Activated CD4-positive, alpha-beta T cell treated with anti-CD3 and anti-CD28 coated beads for 36 hours (primary cell): ENCODE measurements at places on chromosomes 4 and X. TPM values are rescaled to one million over a fixed set of nuclear protein-coding genes. Genes with fewer than 3 reads are reported as not detected.

CXorf38 gene
- 15.8 TPM for total RNA-seq

CHRNA9 gene
- not detected for total RNA-seq

PGAM4 gene
- 0.55 TPM for total RNA-seq

FAM9B gene
- not detected for total RNA-seq

AREG gene
- 0.91 TPM for total RNA-seq

WNK3 gene
- 1.1 TPM for total RNA-seq

SLC16A2 gene
- total RNA-seq = 1.5 TPM

CT45A10 gene
- total RNA-seq = not detected

RPA4 gene
- 0.30 TPM for total RNA-seq

NPY1R gene
- not detected for total RNA-seq

SLC4A4 gene
- total RNA-seq = 0.16 TPM

ARHGAP6 gene
- total RNA-seq = not detected

DNA sequence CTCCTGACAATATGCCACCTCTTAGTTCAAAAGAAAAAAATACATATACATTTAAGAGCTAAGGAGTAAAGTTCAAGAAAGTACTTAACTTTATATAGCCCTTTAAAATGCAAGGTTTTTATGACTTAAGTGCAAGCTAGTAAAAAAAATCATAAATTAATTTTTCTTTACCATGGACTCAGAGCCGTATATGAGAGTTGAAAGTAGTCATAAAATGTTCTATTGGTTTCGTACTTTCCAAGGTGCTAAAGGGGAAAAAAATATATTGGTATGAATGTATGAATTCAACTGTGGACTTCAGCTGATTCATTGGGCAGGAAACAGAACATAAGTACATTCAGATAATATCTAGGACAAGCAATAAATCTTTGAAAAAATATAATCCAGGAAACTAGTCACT, 869.8 kb upstream of the AGA start:
- no peak for DNase-seq

DNA sequence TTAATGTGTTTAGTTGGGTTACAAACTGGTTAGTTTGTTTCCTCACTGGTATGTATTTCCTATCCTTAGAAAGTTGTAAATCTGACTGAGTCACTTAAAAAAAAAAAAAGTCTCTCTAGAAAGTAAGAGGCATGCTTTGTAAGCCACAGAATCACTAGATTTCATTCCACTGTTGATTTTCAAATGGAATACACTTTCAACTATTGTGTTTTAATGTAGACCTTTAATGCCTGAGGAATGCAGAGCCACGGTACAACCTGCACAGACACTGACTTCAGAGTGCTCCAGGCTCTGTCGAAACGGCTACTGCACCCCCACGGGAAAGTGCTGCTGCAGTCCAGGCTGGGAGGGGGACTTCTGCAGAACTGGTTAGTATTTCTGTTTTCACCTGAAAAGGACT, 88.6 kb downstream of the HHIP start:
- no peak for DNase-seq

- peak; percentile 74 for DNase-seq
Measured at GRCh38 chr4:56909086-56909894, 1.6 kb downstream of the REST start.

DNA sequence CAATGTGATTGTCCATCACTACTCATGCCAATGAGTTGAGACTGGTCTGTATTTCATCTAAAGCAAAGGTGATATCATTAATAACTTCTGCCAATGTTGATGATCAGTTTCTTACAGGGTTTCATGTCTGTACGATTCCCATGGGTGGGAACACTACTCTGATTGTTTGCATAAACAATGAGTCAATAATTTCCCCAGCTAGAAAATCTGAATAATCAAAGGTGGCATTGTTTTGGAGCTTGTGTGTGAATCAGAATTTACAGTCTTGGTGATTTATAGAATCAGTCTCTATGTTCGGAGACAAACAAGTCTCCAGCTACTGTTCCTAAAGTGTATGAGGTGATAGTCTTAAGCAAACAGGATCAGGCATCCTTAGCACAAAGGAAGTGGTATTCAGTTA, 35.5 kb upstream of the PARM1 start:
- no peak for DNase-seq

DNA sequence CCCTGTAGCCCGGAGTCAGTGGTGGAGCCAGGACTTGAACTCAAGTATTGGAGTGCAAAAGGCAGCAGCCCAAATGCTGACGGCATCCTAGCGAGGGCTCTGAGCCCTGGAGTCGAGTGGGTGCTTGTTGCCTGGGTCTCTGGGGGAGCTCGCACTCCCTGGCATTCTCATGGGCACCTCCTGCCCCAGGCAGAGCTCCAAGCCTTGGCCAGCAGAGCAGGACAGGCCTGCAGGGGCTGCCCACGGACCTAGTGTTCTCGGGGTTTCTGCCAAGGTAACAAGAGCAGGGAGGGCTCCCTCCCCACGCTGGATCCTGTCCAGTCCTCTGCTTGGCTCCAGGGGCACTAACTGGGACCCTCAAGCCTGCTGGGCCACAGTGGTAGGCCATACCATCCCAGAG, 17.6 kb upstream of the WFS1 start:
- DNase-seq = no peak

DNA sequence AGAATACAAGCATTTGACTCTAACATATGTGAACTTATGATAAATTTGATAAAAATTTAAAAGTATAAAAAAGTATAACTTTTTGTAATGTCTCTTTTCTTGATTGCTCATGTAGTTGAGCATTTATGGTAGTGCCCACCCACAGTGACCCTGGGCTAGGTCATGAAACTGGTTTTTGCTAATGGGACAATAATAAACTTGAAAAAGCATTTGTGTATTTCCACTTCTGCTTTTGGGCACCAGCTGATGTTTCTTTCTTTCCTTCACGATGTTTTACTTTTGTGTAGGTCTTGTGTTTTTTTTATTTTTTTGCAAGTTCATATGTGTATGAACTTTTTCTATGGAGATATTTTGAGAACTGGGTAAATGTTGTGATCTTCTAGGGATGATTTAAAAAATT, 313.1 kb downstream of the CBLL2 start:
- DNase-seq = no peak

- DNase-seq = no peak
Measured at GRCh38 chr4:56937262-56937661, 29.6 kb downstream of the REST start.

GRCh38 chr4:102388611-102389010, 43.3 kb upstream of the SLC39A8 start:
- no peak for DNase-seq

DNA sequence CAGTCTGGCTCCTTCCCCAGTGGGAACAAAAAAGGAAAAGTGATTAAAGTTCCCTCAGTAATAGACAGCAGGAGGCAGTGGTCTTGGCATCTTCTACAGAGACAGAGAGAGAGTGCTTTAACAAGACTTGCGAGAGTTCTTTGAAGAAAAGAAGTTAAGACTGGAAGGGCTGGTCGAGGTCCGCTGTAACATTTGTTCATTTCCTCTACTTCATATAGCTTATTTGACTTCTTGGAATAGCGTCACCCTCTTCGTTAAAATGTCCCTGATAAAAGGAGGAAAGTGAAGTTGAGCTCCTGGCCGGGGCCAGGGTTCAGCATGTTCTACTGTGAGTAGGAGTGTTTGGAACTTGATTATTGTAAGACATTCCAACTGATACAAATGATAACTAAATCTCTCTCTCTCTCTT, 179.8 kb downstream of the SLIT2 start:
- no peak for DNase-seq

GRCh38 chr4:25297528-25298242, 14.9 kb upstream of the ZCCHC4 start:
- DNase-seq = no peak

DNA sequence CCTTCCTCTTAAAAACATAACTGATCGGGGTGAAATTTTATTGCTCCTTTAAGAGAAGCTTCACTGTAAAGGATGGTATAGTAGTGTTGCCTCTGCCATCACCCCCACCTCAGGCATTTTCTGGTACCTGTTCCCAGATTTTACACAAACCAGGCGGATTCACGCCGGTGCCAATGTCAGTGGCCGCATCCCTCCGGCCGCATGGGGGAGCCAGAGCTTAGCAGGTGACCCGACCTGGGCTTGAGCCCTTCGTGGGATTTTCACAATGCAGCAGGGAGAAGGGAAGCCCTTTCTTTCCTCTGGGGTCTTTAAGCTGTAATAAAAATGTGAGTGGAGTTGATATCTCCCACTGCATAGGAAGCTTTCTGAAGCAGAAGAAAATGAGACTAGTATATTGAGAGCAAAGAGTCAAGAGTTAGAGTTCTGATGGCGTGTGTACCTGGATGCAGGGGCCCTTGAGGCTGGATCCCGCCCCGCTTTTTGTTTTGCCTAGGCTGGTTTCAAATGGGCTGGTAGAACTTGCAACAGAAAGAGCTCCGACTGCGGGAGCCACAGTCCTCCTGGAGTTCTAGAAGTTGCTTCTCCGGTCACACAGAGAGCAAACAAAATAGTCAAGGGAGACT, 59.4 kb downstream of the POLR2B start:
- DNase-seq = peak; percentile 61

DNA sequence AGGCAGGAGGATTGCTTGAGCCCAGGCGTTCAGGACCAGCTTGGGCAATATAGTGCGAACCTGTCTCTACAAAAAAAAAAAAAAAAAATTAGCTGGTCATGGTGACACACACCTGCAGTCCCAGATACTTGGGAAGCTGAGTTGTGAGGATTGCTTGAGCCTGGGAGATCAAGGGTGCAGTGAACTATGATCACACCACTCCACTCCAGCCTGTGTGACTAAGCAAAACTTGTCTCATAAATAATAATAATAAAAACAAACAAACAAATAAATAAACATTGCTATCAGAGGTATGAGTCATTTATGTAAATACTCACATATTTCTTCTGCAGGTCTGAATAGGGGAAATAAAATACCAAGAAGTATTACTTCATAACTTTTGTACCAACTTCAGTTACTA, 1372.7 kb upstream of the AGA start:
- no peak for DNase-seq

- DNase-seq = no peak
Measured at GRCh38 chr4:68148800-68149685, 19.4 kb upstream of the TMPRSS11F start.

DNA sequence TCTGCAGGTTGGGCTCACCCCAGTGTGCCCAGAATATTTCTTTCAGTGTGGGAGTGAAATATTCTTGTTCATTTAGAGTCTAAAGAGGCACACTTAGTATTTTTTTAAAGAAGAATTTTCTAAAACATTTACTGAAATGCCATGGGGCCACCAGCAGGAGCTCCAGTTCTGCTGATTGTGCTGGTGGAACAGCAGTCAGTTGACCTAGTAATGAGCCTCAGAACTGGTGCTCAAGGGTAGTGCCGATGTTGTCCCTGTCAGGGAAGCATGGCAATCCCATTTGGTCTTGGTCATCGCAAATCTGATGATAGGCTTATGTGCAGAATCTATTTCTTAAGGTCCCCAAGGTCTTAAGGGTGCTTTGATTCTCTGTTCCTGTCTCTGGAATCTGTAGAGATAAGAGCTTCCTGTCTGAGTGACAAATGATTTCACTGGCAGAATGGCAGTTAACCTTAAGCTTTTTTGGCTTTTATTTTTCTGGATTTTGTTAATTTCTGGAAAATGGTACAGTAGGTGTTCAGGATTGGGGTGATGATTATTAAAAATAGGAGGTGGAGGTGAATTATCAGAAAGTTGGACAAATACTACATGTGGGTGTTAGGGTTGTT, 31.3 kb downstream of the JADE1 start:
- DNase-seq = no peak

DNA sequence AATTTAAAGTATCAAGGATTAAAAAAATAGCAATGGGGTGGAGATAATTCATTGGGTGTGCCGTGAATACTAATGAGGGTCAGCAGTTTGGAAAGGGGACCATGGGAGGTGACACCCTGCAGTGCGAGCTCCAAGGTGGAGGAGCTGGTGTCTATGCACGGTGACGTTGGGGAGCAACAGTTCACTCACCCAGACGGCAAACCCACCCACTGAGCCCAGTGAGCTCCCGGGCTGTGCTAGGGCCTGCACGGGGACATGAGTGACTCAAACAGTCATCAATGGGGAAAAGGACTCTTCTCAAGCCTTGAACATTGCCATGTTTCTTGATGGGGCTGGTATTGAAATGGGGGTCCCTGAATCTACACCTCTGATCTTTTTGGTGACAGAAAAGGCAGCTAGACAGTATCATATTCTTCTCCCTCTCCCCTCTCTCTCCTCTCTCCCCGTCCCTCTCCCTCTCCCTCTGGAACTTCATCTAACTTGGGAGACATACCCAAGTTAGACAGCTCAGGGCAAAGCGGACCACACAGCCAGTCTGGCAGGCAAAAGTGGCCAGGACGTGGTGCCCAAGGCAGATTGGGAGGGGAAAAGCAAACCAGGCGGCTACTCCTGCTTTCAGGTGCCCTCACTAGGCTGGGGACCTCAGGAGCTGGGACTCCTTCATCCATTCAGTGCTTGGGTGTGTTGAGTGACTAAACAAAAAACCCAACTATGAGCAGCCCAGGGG, 26.3 kb upstream of the PPP2R2C start:
- DNase-seq = no peak

DNA sequence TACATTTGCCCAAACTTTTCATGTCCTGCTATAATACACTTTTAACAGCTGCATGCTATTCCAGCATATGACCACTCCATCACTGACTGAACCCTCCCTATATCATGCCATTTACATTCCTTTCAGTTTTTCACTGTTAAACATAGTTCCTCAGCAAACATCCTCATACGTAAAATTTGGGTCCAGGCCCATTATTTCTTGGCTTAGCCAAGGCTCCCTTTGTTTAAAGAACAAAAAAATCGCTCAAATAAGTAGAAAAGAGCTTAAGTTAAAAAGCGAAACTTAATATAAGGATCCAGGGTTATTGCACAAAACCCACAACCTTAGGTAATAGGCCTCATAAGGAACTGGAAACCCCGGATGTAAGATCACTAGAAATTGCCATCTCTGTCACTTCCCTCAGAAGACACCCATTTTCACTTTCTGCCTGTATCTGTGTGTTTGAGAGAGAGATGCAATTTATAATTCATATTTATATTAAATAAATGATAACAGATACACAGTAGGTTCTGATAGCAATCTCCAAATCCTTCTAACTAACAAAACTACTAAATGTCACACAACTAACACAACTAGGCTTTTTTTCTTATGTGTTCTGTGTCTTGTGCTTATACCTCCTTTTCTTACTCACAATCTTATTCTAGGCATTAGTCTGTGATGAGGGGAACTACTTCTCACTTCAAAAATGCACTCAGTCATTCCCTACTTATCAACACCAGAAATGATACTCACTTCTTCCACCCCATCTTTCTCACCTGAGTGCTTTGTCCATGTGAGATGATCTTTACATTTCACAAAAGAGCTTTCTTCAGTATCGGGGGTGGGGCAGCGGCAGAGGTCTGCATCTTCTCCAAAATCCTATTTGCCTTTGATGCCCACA, 59.9 kb upstream of the FAM241A start:
- DNase-seq = no peak

- DNase-seq = peak; percentile 16
Measured at GRCh38 chrX:107894038-107894437, 68.4 kb downstream of the MID2 start.

DNA sequence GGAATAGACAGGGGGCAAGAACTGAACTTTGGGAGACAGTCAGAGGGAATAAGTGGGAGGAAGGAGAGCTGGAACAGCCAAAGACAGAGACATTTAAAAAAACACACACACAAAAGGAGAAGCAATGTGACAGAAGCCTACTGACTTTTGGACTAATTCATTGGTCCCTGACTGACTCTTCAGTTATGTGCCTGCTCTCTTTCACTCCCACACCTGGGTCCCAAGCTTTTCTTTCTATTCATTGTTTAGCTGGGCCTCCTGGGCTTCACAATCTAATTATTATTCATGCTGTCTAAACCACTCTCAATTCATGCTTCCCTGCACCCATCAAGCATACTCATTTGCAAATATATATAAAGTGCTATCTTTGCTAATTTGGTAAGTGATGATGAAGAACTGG, 139.2 kb upstream of the IRS4 start:
- DNase-seq = no peak

- DNase-seq = peak; percentile 80
Measured at GRCh38 chr4:2364654-2365053, 53.8 kb downstream of the ZFYVE28 start.
